Astrocyte of the cerebellum (primary cell): ENCODE measurements at places on chromosomes 11 and 22.

DNA sequence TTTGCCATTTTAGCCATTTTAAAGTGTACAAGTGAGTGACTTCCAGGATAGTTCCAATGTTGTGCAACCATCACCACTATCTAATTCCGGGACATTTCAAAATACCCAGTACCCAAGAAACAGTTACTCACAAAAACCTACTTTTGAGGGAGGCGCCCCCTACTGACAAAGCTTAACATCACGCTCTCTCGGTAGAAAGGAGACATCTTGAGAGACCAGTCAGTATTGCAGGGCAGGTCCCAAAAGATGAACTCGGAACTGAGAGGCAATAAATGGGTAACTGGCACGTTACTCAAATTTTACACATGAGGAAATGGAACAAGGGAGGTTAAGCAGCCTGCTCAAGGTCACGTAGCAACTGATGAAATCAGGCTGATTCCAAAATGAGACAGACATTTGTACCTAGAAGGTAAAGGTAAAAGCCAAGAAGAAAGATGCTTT is 50.0 kb upstream of the POU2AF1 start:
- DNase-seq, result no peak

DNA sequence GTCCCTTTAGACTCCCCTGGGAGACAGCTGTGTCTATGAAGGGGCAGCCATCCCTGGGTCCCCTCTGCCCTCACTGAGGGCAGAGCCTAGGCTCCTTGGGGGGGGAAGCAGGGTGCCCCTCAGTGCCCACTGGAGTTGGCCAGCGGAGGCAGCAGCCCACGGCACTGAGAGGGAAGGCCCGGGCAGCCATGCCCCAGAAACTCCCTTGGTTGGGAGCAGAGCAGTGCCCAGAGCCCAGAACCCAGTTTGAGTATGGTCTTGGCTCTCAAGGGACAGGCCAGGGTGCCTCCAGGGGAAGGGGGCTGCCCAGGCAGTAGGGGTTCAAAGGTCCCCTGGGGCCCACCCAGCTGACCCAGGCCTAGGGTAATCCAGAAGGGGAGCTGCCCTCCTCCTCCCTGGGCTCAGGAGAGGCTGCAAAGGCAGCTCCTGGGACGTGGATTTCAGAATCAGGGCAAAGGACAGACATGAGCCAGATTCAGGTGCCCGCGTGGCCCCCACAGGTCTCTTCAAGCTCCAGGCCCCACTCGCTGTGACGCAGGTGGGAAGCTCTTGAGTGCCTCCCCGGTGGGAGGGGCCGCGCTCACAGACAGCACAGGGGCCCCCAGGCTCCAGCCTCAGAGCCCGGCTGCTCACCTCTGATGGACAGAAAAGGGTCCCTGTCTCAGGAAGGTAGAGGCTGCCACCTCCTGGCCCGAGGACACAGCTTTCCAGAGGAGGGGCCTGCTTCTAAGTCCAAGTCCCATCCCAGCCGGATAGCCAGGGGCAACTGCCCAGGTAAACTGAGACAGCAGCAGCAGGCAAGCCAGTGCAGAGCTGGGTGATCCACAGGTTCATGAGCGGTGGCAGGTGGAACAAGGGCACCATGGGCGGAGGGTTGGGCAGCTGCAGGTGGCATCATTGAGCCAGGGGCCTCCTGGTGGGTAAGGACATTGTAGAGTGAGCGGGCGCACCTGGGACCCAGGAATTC is 2.6 kb downstream of the C11orf21 start:
- DNase-seq, result no peak

- DNase-seq, result no peak
These were observed 31.3 kb upstream of the YPEL1 start for GRCh38 chr22:21766691-21767462.

GRCh38 chr11:19929655-19930054 is 217.0 kb downstream of the NAV2 start:
- no peak for DNase-seq

- DNase-seq, result no peak
These were observed 32.4 kb upstream of the MSANTD2 start for GRCh38 chr11:124832571-124832970.
